ENCODE measurements at places on chromosomes 6 and 20.

DNA sequence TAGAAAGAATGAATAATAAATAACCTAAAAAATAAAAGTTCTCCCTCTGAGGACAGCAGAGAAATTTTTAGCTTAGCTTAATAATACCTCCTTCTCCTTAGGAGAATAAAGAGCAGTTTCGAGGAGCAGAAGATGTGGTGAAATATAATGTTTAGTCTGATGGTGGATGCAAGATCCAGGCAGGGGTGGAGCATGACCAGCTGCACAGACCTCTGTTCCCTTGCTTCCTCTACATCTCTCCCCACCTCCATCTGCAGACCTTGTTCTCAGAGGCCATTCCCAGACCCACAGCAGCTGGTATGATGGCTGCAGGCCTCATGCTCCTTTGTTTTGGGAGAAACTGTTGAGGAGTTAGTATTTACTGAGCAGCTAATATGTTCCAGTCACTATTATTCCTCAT lies 1.5 kb downstream of the BTN3A2 start:
- DNase-seq, result no peak

DNA sequence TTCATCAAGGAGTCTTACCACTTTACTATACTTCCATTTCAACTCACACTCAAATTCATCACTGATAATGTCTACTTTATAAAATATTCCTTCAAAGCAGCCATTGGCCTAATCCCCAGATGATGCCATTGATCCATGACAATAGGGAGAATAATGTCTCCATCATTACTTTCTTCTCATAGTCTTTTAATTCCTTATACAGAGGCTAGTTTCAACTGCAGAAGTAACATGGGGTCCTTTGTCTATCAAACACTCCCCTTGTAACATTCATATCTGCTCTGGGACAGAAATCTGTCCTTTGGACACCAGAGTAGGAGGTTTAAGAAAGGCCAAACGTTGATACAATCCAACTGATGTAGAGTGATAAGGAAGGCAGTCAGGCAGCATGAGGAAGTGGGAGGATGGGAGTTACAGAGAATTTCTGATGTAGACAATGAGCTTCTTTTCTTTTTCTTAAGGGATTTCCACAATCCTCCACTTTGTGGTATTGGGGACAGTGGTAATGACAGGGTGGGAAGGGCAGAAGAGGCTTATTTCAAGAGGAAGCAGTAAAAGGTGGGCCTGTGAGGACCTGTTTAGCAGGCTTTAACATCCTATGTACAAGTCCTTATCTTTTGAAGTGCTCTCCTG lies 18.9 kb upstream of the HLA-DOA start:
- DNase-seq, result no peak

DNA sequence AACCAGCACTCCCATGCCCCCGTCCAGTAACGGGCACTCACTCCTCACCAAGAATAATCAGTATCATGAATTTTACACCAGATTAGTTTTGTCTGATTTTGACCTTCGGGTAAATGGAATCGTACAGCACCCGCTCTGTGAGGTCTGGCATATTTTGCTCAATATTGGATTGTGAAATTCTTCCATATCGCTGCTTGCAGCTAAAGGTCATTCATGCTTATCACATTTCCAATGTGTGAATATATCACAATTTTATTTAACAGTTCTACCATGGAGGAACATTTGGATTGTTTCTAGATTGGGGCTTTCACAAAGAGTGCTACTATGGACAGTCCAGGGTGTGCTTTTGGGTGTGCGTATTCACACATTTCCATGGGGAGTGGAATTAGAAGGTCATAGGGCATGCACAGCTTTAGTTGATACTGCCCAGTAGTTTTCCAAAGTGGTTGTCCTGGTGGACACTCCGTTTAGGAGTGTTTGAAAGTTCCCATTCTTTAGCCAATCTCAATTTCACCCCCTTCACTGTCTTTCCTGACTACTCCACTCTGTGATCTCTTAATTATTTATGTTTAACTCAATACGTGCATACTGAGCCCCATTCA lies 86.6 kb downstream of the ISM1 start:
- DNase-seq, result no peak

GRCh38 chr6:89489078-89489477 lies 56.1 kb downstream of the ANKRD6 start:
- no peak for DNase-seq

- no peak for DNase-seq
These were observed at the start of gene ESR1 for GRCh38 chr6:151807513-151808370. Gene ESR1, plus strand, starts transcription at chr6:151807682. Its CDS starts 231 bp downstream, at chr6:151807913.

DNA sequence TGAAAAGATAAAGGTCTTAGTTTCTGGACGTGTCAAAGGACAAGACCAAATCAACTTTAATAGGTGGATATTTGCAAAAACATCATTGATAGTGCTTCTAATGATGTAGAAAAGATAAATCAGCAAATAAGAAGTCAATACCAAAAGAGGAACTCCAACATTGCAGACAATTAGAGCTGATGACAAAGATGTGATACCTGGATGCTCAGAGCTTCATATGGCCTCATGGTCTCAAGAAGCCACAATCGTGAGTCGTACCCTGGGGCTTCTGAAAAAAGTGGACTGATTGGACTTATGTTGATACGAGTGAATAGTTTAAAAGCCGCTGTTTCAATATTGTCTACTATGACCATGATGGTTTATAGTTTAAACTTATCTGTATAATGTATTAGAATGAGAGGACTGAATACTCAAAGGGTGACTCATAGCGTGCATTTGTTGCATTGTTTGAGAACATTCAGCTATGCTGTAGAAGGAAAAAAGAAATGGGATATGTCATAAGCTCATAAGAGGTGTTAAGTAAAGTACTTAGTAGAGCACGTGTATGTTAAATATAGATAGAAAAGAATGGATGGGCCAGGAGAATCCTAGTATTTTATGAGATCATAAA lies 54.6 kb upstream of the RIPOR2 start:
- no peak for DNase-seq

DNA sequence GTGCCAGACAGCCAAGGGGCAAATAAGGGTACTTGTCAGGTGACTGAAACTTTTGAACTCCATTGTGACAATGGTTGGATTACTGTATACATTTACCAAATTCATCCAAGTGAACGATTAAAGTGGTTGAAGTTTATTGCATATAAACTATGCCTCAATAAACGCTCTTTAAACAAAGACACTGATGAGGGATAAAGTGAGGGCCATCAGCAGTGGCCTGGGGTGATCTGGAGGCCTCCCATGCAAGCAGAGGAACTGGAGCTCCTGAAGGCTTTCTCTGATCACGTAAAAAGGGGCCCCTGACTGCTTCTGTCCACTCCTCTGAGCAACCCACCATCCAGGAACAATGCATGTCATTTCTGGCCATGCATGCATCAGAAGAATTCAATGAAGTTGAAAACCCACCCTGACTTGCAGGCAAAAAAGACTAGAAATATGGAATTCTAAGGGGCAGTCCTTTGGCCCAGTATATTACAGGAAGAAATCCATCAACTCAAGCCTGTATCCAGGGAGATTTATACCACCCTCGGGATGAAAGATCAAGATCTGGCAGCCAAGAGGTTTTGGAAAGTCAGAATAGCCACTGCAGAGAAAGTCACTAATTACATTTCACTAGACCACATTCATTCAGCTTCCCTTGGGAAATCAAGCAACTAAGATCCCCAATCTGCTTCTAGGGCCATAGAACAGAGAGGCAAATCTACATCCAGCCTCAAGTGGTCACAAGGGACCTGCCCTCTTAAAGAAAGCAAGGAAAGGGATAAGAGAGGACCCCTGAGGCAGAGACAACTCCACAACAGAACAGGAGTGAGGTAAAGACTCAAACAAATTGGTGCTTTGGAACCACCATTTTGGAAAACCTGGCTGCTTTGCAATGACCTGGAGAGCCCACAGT lies 31.7 kb upstream of the RAB22A start:
- no peak for DNase-seq

GRCh38 chr6:106316375-106316766 lies 9.2 kb downstream of the ATG5 start:
- no peak for DNase-seq

- no peak for DNase-seq
These were observed 161.9 kb downstream of the DHX35 start for GRCh38 chr20:39124064-39124463.

DNA sequence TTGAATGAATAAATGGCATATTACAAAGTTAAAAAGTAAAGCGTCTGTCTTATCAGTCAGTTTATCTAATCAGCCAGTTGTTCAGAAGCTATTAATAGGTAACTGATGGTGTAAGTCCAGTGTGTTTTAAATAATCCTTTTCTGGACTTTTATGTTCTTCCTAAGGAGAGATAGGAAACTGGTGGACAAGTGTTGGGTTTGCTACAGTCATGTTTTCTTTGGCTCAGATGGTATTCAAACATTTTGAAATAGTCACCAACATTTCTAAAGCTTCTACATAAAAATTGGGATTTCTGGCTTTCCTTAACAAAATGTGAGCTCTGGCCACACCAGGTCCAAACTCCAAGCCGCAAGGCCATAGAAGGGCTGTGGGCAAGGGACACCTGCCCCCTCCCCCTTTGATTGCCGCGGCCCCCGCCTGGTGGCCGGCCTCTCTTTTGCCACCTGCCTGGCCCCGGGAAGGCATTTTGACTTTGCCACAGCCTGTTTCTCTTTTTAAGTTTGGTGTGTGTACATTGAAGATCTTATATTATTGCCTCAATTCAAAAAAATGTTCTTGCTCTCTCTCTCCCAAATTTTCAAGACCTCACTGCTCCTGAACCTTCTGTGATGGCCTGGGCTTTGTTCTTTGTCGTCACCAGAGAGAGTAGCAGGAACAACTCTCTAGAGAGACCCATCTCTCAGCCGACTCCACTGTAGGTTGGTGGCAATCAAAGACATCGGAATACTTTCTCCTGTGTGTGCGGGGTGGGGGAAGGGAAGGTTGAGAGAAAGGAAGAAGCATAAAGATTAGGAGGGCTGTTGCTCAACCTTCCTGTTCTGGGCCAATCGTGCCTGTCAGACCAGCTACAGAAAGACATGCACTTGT lies 84.0 kb upstream of the ZNF217 start:
- no peak for DNase-seq

- no peak for DNase-seq
These were observed 89.9 kb upstream of the RALGAPA2 start for GRCh38 chr20:20802328-20802727.

- no peak for DNase-seq
These were observed 381 bp upstream of the BICRAL start for GRCh38 chr6:42781546-42781795.

DNA sequence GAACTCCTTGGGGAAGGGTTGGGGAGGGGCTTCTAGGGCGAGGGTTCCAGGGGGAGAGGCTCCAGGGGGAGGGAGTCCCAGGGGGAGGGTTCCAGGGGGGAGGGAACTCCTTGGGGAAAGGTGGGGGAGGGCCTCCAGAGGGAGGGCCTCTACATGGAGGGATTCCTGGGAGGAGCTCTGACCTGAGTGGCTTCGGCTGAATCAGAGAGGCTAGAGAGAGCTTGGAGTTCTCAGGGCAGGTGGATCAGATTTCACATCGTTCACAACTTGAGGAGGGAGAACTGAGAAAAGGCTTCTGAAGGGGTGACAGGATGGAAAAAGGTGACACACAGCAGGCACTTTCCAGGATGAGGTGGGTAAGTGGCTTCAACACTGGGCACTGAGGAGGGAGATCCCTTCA lies 49.1 kb downstream of the DAAM2 start:
- no peak for DNase-seq
